ENCODE measurements at places on chromosomes 3 and 15. TPM values are rescaled to one million over a fixed set of nuclear protein-coding genes. Genes with fewer than 3 reads are reported as not detected.

GRCh38 chr3:61184956-61185355 is 66.3 kb downstream of the FHIT start:
- DNase-seq = no peak

DNA sequence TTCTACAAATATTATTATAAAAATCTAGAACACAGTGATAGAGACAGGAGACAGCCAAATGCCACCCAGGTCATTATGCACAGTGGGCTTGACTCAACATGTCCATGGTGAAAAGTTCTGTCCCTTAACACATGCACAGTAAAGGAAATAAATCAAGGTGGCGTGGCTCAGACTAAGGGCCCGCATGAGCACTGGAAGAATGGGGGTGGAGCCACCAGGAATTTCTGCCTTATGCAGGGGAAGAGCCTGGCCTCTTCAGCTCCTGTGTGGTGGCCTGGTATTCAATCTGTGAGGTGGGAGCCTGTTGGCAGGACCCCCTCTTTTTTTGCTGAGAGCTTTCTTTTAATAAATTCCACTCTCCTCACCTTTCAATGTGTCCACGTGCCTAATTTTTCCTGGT is 17.2 kb upstream of the SPG21 start:
- DNase-seq = no peak

DNA sequence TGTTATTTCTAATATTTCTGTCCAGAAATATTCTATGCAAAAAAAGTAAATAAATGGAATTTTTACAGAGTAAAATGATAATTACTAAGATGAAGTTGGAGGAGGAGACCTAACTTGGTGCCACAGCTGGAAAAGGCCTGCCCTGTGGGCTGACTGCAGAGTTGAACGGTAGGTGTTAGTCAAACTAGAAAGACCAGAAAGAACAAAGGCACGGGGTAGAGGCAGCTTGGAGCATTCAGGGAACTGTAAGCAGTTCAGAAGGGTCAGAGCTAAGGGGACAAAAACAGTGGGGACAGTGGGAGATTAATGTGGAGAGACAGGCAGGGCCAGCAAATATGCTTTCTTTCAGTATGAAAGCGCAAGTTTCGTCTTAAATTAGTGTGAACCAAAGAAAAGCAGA is 39.3 kb upstream of the PTPRG start:
- DNase-seq = no peak

GRCh38 chr15:98802187-98802586 is 153.8 kb downstream of the IGF1R start:
- DNase-seq = no peak

DNA sequence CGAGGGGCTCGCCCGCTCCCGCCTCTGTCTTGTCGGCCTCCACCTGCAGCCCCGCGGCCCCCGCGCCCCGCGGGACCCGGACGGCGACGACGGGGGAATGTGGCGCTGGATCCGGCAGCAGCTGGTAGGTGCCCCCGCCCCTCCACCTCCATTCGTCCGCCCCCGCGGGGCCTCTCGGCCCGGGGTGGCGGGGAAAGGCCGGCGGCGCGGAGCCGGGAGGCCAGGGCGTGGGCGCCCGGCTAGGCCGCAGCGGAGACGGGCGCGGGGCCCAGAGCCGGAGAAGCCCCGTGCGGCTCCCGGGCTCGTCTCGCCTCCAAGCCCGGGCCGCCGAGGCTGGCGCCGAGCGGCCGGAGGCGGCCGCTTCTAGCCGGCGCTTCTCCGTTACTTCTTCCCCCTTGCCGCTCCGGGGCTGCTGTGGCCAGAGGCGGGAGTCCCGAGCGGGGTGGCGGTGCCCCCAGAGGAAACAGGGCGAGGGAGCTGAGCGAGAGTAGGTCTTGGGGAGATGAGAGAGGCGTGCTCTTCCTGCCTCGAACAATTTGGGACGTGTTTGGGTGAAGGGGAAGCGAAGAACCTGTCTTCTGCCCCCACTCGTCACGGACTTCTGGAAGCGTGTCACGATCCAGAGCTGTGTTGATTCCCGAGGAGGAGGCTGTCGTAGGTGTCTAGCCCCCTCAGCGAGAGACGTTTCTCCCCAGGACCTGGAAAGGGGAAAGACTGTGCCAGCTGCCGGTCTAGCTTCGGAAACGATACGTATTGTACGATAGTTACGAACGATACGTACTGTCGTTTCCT is 555 bp downstream of the ATP11B start:
- DNase-seq = peak; percentile 80

GRCh38 chr3:53974324-53974723 is 82.7 kb upstream of the SELENOK start:
- DNase-seq = no peak

DNA sequence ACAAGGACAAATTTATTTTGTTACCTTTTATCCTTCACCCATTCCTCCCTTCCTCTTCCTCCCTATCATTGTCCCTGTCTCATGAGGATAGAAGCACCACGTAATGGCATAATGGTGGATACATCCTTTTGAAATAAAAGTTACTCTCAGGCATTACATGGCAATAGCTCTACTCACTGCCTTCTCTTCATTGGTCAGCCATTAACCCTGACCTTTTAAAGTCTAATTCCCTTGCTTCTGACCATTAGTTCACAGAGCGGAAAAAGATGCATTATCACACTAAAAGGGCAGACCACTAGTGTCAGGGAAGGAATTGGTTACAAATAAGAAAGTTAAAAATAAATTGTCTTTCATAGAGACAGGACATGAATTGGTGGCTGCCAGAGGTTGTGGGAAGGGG is 54.6 kb upstream of the EIF1B start:
- no peak for DNase-seq

DNA sequence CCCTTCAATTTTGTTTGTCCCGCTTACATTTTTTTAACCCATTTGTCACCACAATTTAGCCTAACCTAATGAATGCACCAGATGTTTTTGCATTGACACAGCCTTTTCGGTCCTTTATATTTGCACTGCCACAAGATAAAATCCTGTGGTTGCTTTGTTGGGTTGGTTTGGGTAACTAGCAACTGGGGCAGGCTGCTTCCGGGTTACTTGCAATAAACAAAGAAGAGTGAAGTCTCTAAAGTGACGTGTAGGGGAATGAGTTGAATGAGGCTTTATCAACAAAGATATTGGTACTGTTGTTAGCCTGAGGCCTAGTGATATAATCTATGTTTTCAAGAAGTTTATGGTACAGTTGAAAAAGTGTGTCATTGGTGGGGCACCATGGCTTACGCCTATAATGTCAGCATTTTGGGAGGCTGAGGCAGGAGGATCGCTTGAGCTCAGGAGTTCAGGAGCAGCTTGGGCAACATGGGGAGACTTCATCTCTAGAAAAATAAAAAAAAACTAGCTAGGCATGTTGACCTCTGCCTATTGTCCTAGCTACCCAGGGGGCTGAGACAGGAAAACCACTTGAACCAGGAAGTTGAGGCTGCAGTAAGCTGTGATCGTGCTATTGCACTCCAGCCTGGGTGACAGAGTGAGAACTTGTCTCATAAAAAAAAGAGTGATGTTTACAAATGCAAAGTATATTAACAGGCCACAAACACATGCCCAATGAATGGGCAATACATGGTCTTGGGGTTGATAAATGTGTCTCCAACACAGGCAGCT is 121.8 kb downstream of the OXSM start:
- no peak for DNase-seq

DNA sequence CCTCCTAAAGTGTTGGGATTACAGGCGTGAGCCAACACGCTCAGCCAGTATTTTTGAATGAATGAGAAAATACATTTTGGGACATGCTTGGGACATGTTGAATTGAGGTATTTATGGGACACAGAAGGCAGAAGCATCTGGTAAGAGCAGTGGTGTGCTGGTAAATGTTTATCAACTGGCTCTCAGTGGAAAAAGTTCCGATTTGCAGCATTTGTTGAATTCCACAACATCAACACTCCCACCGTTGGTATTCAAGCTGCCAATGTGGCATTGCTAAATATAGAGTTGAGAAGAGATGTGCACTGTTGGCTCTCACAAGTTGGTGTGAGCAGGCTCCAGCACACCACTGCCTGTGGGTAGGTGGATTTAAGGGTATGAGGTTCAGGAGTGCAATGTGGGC is 35.8 kb upstream of the LRRFIP2 start:
- DNase-seq = peak; percentile 29

GRCh38 chr15:59312205-59312604 is 60.5 kb downstream of the MYO1E start:
- no peak for DNase-seq

GRCh38 chr15:94203306-94203705 is 28.1 kb upstream of the MCTP2 start:
- DNase-seq = no peak

DNA sequence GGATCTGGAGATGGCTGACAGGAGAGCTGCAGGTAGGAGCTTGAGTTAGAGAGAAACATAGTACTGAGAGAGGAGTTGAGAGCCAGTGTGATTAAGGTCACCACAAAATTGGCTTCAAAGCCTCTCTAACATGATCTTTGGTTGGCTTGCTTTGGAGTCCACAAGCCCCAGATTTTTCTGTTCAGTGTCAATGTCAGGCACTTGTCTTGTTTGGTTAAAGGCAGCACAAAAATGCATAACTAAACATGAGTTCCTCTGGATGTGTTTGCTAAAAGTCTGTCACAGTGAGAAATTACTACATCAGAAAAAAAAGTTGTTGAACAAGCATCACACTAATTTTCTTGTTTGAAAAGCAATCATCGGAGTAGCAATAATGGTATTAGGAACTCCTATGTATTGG is 440.5 kb downstream of the NTRK3 start:
- peak; percentile 30 for DNase-seq

- peak; percentile 96 for DNase-seq
Observed at GRCh38 chr15:88623061-88623460, 1.9 kb downstream of the AEN start.

DNA sequence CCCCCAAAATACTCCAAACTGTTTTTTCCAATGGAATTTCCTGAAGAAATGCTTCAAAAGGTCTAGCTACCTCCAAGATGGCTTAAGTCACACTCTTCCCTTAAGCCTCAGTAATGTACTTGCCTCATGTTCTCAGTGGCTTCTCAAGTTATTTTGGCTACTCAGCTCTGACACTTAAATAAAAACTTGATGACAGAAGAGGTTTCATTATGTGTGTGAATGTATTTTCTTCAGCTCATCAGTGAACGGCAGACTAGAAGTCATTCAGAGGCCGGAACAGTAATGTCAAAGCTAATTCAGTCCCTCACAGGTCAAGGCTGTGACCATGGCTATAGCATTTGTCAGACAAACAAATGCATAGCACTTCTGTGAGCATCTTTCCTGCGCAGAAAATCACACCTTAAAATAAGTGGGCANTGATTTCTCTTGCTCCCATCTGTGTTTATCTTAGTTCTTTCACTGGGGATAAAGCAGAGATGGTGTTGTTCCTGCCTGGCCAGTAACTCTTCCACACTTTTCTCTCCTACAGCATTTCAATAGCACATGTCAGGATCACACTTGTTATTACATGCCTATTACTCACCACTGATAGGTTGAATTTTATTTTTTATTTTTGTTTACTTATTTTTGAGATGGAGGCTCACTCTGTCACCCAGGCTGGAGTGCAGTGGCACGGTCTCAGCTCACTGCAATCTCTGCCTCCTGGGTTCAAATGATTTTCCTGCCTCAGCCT is 68.5 kb upstream of the PLCL2 start:
- no peak for DNase-seq

- peak; percentile 77 for DNase-seq
Observed at GRCh38 chr15:26891448-26892181, 24.8 kb downstream of the GABRA5 start.

DNA sequence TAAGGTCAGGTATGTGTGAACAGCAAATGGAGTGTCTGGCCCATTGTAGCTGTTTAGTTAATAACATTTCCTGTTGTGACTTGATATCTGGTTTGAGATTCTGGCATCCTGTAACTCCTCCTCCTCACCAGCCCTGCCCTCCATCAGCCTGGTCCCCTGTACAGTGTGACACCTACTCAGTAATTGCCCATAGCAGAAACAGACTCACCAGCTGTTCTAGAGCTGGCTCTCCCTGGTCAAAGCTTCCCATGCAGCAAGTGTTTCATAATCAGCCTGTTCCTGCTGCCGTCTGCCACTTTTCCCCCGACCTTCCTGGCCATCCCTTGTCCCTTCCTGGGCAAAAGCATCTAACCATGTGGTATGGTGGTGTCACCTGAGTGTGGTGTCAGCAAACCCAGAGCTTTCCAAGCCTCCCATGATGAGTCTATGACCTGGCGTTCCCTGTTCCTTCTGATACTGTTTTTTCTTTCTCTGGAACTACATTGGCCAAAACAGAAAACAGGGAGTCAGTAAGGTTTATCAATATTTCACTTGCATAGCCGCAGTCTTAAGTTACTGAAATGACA is 55.4 kb downstream of the B3GALNT1 start:
- no peak for DNase-seq

- no peak for DNase-seq
Observed at GRCh38 chr3:189684317-189684716, 53.1 kb downstream of the TP63 start.

- no peak for DNase-seq
Observed at GRCh38 chr3:194816748-194817591, 131.3 kb downstream of the FAM43A start.

DNA sequence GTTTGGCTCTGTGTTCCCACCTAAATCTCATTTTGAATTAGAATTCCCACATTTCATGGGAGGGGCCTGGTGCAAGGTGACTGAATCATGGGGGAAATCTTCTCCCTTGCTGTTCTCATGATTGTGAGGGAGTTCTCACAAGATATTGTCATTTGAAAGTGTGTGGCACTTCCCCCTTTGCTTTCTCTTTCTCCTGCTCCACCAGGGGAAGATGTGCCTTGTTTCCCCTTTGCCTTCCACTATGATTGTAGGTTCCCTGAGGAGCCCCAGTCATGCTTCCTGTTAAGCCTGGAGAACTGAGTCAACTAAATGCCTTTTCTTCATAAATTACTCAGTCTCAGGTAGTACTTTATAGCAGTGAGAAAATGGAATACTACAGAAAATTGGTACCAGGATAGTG is 157.2 kb upstream of the TPRG1 start:
- DNase-seq = no peak

GRCh38 chr3:44130249-44130648 is 111.4 kb upstream of the TOPAZ1 start:
- no peak for DNase-seq

GRCh38 chr15:82968066-82968465 is 15.5 kb upstream of the HOMER2 start:
- peak; percentile 61 for DNase-seq

DNA sequence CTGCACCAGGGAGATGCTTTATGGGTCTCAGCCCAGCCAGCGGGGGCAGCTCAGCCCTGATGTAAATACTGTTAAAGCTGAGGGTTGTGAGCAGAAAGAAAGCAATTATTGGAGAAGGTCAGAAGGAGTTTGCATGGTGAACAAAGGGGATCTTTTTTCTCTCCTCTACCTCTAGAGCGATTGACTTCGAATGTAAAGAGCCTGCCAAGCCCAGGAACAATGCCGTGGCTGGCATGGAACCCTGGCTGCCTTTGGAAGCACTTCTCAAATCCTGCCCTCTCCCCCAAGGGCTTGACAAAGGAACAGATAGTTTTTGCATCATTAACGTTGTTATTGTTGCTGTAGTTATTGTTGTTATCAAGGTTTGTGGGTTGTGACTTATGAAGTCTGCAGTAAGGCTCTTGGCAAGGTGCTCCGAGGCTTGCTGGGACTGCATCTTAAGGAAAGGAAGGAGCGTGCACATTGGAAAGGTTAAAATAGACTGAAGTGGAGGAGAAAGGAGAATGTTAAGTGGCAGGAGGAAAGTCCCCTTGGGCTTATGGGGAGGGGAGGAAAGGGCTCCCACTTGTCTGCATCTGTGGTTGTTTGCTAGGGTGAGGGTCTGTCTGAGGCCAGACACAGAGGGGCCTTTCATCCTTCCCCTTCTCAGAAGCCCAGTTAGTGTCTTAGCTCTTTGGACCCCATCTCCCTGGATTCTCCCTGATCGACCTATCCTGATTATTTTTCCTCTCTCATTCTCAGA is 16.7 kb downstream of the PDIA5 start:
- DNase-seq = peak; percentile 49

- no peak for DNase-seq
Observed at GRCh38 chr15:89495638-89496145, 691 bp downstream of the RHCG start.

The PRSS50 gene
- polyA plus RNA-seq = not detected

The PIGBOS1 gene
- polyA plus RNA-seq = 14.5 TPM

The UCN2 gene
- polyA plus RNA-seq = 0.25 TPM
